ENCODE measurements at places on chromosomes 1 and 21. TPM values are rescaled to one million over a fixed set of nuclear protein-coding genes. Genes with fewer than 3 reads are reported as not detected.

The DIO1 gene
- 1.9 TPM for total RNA-seq

The ODR4 gene
- total RNA-seq: 29.3 TPM

The DNM3 gene
- total RNA-seq: 16.3 TPM

The ARHGEF2 gene
- 148 TPM for total RNA-seq

The GPR161 gene
- total RNA-seq: 15.0 TPM

The IL20 gene
- total RNA-seq: not detected

The LRRC7 gene
- total RNA-seq: not detected

The OVAAL gene
- total RNA-seq: not detected

The HHAT gene
- 5.8 TPM for total RNA-seq

The MORN1 gene
- total RNA-seq: 20.7 TPM

The ETV3L gene
- not detected for total RNA-seq

The CYP2J2 gene
- 3.9 TPM for total RNA-seq

All from lung (tissue), 17 donors.